ENCODE measurements at places on chromosomes 6 and 20.

- no peak for DNase-seq
Measured at GRCh38 chr6:161135695-161136591, 137.9 kb downstream of the AGPAT4 start.

GRCh38 chr6:162866656-162867055, 138.9 kb downstream of the PACRG start:
- DNase-seq: no peak

GRCh38 chr6:38755874-38756273, 40.8 kb downstream of the DNAH8 start:
- no peak for DNase-seq

DNA sequence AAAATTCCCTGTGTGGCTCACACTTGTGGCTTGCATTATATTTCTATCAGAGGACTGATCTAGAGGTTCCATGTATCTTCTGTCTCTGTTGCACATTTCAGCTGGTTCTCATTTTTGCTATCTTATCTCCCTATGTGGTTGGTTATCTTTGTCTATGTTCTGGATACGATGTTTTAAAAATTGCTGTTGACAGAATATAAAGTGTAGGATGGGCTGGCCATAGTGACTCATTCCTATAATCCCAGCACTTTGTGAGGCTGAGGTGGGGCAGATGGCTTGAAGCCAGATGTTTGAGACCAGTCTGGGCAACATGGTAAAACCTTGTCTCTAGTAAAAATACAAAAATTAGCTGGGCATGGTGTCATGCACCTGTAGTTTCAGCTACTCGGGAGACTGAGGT, 9.9 kb upstream of the ULBP3 start:
- no peak for DNase-seq

DNA sequence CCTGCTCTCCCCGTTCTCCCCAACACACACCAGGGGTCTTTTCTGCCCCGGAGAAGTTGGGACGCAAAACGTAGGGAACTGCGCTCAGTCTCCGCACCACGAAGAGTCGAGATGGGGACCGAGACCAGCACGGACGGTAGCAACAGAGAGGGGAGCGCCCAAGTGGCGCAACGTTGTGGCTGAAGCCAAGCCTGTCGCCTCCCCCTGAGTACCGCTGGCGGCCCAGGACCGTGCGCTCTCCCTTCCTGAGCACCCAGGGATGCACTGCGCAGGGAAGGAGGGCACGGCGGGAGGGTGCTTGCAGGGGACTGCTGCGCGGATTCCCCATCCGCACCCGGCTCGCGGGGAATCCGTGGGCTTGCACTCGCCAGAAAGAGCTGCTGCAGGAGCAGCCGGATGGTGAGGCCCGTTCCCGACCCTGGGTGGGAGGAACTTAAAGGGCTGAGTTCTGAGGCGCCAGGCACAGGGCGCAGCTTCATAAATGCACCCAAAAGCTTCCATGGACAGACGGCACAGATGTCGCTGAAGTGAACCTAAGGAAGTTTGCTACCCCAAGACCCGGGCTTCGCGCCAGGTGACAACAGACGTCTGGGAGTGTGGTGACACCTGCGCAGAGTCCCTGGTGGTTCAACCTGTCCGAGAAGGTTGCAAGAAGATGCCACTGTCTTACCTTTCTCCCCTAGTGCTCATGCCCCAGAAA, 178.7 kb downstream of the TBXT start:
- DNase-seq: no peak

DNA sequence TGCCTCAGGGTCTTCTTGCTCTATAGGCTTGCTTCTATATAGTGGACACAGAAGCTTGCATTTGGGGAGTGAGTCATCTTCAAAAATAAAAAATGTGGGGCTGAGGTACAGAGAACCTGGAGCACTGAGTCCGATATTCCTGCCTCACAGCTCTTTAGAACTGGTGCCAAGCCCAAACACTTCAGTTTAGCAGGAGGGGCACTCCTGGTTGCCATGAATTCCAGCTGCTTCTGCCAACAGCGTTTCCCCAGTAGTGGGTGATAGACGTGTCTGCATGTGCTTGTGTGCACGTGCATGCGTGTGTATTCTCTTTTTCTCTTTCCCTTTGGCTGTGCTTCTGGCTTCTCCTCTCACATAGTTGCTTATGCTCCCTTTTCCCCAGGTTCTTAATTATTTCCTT, 11.9 kb downstream of the DNPH1 start:
- DNase-seq: no peak

- DNase-seq: no peak
Measured at GRCh38 chr6:42530296-42530695, 33.5 kb upstream of the UBR2 start.

DNA sequence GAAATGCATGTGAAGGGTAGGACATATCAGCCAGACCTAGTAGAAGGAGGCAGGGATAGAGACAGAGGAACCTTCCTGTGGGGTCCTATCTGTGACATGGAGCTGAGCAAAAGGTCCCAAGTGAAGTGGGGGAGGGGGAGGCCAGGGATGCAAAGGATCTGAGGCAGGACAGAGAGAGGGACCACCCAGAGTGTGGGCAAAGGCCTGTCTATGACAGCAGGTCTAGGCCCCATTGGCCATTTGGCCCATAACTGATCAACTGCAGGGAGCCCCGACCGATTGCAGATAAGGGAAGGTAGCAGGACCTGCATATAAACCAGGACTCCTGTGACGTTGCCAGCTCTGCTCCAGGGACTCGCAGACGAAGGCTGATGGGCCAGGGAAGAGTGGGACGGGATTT, 49.6 kb upstream of the SYNDIG1 start:
- no peak for DNase-seq

DNA sequence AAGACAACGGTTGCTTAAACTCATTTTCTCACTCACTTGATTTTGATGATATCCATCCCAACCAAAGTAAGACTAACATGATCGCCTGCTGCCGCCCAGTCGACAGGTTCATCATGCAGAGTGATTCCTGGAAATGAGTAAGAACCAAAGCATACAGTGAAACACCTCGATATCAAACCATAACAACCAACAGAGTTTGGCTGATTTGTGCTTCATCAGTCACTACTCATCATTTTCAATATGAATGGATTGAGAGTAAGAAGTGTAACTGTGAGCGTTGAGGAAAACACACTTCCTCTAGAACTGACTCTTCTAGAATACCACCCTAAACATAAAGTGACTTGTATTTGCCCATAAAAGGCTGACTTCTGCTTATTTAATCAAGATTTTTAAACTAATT, 29.2 kb upstream of the ALDH8A1 start:
- peak; percentile 67 for DNase-seq

GRCh38 chr20:50517817-50518154, 7.6 kb downstream of the PTPN1 start:
- no peak for DNase-seq

DNA sequence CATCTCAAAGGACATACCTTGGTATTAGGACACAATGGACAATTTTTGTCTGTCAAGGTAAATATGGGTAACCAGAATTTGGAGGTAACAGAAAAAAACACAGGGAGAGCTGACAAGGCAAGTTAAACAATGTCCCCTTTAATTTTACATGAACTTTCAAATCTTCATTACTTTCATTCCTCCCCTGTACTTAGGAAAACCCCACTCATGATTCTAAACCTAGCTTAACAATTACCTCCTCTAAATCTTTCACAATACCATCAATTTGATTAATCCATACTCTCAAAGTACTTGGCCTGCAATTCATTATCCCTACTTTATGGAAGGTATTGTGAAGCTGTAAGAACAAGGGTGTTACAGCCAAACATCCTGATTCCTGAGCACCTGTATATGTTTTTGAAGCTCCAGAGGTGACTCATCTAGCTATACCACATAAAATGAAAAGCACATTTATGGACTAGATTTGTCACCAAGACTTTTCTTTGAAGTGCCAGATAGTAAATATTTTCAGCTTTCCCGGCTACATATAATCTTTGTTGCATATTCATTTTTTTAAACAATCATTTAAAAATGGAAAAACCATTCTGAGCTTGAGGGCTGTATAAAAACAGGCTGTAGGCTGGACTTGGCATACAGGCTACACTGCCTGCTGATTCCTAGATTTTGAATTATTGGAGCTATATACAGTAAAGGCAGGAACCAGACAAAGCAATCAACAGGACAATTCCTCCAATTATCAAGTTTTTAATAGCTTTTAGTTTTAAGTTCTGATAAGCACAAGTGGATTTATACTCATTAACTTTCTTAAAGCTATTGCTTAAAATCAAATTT, 22.9 kb downstream of the DEK start:
- no peak for DNase-seq

GRCh38 chr20:3121271-3121911, 36.9 kb upstream of the AVP start:
- no peak for DNase-seq

DNA sequence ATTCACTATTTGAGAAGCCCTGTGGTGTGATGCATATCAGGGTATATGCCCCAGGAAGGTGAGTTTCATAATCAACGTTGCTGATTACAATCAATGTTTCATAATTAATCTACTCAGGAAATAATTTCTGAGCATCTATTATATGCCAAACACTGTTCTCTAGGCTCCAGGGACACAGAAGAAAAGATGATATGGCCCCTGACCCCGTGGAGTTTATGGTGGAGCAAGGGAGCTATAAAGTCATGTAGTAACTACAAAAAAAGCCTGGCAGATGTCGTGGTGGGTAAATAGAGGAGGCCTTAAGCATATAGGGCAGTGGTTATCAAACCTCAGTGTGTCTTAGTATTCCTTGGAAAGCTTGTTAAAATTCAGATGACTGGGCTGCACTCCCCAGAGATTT, 40.1 kb upstream of the BCAS1 start:
- no peak for DNase-seq

- DNase-seq: no peak
Measured at GRCh38 chr20:56259948-56260347, 11.4 kb downstream of the MC3R start.

- no peak for DNase-seq
Measured at GRCh38 chr20:49614338-49615050, 46.6 kb upstream of the PTGIS start.

- peak; percentile 45 for DNase-seq
Measured at GRCh38 chr6:79713701-79714322, 82.7 kb downstream of the SH3BGRL2 start.

DNA sequence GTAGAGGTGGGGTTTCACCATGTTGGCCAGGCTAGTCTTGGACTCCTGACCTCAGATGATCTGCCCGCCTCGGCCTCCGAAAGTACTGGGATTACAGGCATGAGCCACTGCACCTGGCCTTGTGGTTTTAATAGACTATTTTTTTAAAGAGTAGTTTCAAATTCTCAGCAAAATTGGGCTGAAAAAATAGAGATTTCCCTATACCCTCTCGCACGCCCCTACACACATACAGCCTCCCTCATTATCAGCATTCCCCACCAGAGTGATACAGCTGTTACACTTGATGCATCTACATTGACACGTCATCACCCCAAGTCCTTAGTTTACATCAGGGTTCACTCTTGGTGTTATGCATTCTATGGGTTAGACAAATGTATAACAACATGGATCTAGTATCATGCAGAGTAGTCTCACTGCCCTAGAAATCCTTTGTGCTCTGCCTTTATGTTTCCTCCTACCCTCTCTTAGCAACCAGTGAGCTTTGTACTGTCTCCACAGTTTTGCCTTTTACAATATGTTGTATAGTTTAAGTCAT, 103.6 kb downstream of the CDYL start:
- no peak for DNase-seq

DNA sequence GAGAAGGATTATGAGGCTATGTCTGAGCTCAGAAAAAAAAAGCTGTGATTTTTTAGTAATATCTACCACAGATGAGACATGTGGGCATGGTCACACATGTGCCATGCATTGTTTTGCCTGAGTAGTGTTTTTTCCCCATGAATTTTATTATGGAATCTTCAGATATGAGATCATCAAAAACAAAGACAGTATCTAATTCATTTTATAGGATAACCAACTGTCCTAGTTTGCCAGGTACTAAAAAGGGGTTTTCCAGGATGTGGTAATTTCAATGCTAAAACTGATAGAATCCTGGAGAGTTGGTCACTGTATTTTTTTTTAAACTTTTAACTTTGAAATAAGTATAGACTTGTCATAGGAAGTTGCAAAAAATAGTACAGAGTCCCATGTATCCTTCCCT, 127.4 kb upstream of the MAP3K7 start:
- DNase-seq: no peak

DNA sequence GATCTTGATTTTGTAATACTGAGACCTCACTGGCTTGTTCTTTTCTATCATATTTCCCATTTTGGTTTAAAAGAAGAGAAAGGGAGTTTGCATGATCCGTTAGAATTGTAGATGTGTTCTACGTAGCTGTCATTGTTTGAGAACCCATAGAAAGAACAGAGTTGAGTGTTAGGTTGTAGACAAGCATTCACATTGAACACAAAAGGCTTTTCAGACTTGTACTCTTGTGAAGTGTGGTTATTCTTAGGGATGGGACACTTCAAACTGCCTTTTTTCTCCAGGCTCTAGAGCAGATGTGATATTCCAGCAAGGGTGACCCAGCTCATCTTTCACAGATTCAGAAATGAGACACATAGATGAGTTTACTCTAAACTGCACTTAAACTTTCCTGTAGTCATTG, 19.9 kb downstream of the FOXO3 start:
- DNase-seq: no peak

GRCh38 chr6:140026546-140026945, 652.1 kb upstream of the CITED2 start:
- no peak for DNase-seq

DNA sequence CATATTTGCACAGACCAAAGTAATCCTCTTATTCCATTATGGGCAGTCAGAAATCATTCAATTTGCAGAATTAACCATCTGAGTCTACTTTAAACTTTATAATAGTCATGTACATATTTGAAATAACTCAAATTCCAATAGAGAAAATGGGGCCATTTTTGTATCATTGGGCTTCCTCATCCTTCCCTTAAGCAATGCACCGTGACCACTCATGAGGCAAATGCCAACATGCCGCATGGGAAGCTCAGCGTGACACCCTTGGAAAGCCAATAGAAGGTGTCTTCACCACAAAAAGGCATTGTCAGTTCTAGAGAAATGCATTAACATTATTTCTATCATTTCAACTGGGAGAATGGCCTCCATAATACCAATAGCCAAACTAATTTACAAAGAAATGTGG, 38.5 kb downstream of the SIM1 start:
- DNase-seq: no peak

GRCh38 chr20:20130399-20130798, 78.1 kb downstream of the CFAP61 start:
- DNase-seq: no peak

DNA sequence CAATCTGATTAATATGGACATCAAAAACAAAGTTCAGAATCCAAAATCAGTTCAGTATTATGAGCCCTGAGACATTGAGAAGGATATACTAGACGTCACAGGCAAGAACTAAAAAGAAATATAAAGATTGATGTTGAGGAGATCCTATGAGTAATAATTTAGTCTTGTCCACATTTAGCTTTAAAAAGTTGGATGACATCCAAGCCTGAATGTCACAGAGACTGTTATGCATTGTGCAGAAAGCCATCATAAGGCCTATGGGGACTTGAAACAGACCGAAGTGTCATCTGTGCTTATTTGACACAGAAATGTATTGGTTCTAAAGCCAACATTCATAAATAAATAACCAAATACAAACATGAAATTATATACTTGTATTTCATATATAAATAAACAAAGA, 581.8 kb upstream of the MMS22L start:
- no peak for DNase-seq

GRCh38 chr6:209432-210103, 82.7 kb upstream of the DUSP22 start:
- DNase-seq: peak; percentile 75

Data from activated T-cell treated with anti-CD3 and anti-CD28 coated beads, Interleukin-2, amount 50 U/mL, for 48 hours (primary cell).